Immature natural killer cell (primary cell): ENCODE measurements at places on chromosomes 2 and 18. TPM values are rescaled to one million over a fixed set of nuclear protein-coding genes. Genes with fewer than 3 reads are reported as not detected.

- no peak for DNase-seq
These were observed 4.8 kb upstream of the ARHGAP15 start for GRCh38 chr2:143124445-143124844.

DNA sequence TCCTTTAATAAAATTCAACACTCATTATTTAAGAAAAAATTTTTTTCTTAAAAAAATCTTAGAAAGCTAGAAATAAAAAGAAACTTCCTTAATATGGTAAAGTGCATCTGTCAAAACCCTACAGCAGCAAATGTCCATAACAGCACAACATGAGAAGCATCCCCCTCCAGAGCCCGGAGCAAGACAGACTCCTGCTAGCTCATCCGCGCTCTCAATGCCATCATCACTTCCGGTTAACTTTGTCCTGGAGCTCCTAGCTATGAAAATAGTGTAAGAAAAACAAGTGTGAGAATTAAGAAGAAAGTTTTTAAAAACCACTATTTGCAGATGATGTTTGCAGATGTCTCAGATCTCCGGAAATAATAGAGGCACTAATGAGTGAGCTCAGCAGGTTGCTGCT, 103.1 kb downstream of the TEX51 start:
- DNase-seq: no peak

GRCh38 chr2:86014493-86014892, 91.2 kb downstream of the POLR1A start:
- no peak for DNase-seq

Gene IGFBP5
- polyA plus RNA-seq: not detected

Gene RAD51AP2
- polyA plus RNA-seq: not detected
